Stimulated activated CD8-positive, alpha-beta memory T cell treated with anti-CD3 and anti-CD28 coated beads, Interleukin-4, amount 100 ng/mL, for 1 hour (primary cell): ENCODE measurements at places on chromosomes 2 and 18.

DNA sequence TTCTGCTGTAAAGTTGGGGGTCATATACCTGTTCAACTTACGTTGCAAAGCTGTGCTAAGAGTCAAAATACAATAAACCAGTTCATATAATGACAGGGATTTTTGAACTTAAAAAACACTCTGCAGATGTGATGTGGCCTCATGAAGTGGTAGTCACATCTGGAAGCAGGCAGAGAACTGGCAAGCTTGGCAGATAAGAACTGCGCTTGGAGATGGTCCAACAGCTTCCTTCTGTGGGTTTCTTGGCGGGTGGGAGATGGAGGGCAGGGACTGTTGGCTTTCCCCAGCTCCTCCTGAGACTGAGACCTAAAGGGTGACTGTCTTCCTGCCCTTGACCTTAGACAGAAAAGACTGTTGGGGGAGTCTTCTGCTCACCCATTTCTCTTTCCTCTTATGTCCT lies 140.4 kb downstream of the CTIF start:
- no peak for DNase-seq

GRCh38 chr18:54916507-54916906 lies 42.8 kb downstream of the CCDC68 start:
- no peak for DNase-seq

- DNase-seq: no peak
Measured at GRCh38 chr2:191938779-191939178, 91.9 kb upstream of the CAVIN2 start.

- peak; percentile 16 for DNase-seq
Measured at GRCh38 chr2:42859006-42859552, 66.7 kb upstream of the HAAO start.

- no peak for DNase-seq
Measured at GRCh38 chr18:62713651-62714247, 1.6 kb upstream of the PHLPP1 start.

DNA sequence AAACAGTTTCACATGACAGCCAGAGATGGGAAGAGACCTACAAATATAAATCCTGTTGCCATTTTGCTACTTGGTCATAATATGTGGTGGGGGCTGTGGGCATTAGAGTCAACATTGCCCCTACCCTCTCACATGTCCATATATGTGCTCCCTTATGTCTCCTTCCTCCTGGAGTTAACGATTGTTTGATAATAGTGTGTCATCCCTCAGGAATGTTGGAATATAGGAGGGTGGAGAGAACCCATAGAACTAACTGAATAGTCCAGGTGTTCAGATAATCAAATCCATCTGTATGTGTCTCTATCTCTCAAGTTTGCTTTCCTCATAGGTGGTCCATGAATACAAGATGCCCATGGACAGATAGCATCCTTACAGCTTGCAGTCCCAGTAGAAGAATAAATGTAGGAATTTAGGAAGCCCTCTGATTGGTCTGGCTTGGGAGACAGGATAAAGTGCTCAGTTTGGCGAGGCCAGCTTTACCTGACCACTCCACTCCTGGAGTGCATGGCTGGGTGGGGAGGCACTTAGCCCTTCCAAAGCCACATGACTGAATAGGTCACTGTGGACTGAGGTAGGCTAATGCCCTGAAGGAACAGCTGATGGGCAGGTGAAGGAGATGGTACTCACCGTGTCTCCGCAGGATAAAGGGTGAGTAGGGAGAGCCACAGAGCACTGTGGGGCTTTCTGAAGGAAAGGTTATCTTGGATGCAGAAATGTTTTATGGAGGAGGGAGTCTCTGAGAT lies 166.9 kb downstream of the CDCA7 start:
- no peak for DNase-seq

GRCh38 chr18:31649978-31650719 lies 34.2 kb downstream of the B4GALT6 start:
- no peak for DNase-seq

DNA sequence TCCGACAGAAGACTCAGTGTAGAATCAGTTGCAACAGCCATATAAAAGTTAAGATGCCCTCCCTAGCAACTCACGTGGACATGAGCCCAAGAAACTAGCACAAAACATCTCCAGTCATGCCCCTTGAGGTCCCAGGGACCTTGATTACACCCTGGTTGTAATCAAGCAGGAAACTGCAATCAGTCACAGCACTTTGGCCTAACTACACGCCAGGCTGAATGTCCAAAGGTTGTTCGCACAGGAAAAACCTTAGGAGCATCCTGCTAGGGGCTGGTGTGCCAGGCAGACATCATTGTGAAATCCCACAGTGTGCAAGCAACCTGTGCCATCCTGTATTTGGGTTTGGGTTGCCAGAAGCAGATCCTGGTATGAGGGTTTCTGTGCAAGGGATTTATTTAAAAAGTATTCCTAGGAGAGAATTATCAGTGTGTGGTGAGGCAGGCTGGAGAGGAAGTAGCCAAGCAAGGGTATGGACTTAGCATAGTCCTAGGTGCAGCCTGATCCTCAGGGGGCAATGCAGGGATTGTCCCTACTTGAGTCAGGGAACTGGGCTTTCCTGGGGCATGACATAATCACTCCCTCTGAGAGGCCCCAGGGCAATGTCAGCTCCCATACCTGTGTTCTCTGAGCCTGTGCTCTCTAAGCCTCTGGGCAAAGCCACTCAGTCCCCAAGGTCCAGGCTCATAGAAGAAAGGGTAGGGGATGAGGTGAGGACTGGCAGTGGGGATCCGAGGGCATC lies 17.8 kb upstream of the SULT1C2 start:
- DNase-seq: no peak

DNA sequence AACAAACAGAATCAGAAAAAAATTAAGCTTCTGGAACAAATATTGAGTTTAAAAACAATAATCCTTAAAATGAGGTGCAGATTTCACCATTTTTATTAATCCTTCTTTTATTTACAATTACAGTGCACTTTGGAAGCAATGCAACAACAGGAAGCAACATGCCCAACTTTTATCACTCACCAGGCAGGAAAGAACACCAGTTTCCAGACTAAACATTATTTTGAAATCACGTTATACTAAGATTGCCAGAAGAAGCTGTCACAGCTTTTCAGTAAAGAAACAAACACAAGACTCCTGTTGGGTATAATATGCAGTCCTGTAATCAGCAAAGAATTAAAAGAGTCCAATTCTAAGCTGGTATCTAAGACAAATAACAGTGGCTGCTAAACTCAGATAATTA lies 137.9 kb upstream of the ZC3H15 start:
- DNase-seq: no peak

GRCh38 chr18:74742573-74743243 lies 145.0 kb downstream of the ZNF407 start:
- no peak for DNase-seq

GRCh38 chr2:180222644-180223043 lies 215.5 kb upstream of the CWC22 start:
- DNase-seq: no peak

GRCh38 chr2:99707592-99707991 lies 217.8 kb upstream of the REV1 start:
- DNase-seq: no peak

DNA sequence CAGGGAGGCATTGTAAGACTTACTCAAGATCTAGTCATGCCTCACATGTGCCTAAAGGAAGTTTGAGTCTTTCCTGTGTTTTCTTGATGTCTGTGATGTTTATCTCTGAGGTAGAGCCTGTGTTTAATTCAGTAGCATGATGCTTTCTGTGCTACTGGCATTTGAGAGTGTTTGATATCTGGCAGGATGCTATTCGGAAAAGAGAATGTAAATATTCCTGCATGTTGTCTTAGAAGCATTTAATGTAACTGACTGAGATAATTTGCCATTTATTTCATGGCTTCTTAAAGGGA lies 58.8 kb downstream of the GREB1L start:
- DNase-seq: no peak

DNA sequence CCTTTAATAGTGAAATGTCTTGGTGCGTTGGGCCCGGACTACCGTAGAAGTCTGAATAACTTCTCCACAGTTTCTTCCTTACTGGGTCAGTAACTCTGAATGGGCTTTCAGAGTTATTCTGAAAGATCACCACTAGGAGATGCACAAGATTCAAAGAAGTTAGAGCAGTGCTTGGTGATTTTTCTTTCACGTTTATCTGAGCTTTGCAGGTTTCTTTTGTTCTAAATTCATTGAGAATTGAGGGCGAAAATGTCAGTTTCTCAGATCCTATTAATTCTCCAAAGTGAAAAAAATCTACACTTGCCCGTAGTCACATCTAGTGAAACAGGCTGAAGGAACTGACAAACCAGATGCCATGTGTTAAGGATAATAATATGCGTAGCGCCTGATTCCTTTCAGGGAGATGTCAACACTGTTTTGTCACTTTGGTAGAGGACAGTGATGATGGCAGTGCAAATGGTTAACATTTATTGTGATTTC lies 70.1 kb downstream of the QPCT start:
- DNase-seq: no peak

DNA sequence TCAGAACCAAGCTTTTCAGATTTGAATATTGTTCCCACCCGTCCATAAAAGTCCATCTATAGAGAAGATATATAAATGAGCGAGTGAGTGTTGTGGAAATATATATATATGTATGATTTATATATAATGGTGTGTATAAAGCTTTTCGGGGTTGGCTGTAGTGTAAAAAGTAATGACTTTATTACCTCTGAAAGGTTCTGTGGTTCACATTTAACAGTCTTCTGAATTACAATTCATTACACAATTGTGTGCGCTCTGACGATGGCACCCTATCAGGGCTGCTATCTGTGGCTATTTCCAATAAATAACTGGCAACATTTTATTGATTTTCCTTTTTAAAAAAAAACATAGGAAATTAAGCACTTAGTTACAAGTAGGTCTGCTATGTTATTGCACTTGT lies 2.7 kb upstream of the BCL11A start:
- DNase-seq: no peak

- DNase-seq: no peak
Measured at GRCh38 chr2:121242175-121242875, 42.7 kb downstream of the TFCP2L1 start.

DNA sequence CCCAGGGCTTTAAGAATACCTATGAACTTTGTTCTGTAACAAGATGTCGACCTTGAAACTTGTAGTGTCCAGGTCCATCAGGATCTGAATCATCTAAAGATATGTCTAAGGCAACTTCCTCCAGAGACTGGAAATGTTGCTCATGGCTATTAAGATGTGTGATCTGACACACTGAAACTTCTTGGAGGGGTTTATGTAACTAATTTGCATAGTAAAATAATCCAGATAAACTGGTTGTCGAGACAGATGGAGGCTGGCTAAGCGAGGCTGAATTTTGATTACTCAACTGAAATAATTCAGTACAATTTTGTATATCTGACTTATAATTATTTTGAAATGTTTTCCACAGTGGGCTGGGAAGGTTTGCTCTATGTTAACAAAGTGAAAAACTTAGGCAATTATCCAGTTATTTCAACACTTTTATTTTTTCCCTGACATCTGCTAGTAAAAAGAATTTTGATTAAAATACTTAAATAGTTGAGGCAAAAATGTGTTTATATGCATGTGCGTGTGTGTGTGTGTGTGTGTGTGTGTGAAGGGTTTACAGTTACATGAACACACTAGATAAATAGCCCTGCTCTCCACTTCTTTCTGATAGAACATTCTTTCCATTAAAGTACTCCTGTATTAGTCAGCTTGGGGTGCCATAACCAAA lies 11.4 kb upstream of the MAP3K20 start:
- no peak for DNase-seq

DNA sequence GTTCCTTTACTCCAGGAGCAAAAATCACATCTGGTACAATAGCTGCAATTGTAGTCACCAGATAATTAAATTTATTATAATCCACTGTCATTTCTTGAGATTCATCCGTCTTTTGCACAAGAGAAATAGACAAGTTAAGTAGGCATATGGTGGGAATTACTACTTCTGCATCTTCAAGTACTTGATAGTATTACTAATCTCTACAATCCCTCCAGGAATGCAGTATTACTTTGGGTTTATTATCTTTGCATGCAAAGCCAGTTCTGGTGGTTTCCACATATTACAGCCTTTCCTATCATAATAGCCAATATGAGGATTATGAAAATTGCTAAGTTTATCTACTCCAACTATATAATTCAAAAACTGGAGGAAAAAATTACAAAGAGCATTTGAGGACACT lies 254.1 kb downstream of the IKZF2 start:
- DNase-seq: no peak

- DNase-seq: no peak
Measured at GRCh38 chr2:37984589-37984988, 59.5 kb downstream of the RMDN2 start.

DNA sequence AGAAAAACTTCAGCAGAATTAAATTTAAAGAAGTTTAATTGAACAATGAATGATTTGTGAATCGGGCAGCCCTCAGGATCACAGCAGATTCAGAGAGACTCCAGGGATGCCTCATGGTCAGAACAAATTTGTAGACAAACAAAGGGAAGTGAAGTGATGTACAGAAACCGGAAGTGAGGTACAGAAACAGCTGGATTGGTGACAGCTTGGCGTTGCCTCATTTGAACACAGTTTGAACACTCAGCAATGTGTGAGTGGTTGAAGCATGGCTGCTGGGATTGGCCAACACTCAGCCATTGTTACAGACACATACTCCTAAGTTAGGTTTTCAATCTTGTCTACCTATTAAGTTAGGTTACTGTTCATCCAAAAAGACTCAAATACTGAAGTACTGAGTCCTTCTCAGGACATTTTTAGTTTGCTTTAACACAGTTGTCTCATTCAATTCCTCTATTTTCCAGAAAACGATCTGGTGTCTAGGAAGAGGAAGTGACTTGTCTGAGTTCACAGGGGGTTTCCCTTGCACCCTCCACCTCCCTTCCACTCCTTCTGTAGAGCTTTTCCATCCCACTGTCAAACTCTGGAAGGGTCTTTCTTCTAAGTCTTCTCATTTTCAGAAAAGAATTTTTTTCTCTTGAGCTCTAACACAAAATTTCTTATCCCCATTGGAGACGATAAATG lies 137.9 kb downstream of the SLC4A3 start:
- no peak for DNase-seq

DNA sequence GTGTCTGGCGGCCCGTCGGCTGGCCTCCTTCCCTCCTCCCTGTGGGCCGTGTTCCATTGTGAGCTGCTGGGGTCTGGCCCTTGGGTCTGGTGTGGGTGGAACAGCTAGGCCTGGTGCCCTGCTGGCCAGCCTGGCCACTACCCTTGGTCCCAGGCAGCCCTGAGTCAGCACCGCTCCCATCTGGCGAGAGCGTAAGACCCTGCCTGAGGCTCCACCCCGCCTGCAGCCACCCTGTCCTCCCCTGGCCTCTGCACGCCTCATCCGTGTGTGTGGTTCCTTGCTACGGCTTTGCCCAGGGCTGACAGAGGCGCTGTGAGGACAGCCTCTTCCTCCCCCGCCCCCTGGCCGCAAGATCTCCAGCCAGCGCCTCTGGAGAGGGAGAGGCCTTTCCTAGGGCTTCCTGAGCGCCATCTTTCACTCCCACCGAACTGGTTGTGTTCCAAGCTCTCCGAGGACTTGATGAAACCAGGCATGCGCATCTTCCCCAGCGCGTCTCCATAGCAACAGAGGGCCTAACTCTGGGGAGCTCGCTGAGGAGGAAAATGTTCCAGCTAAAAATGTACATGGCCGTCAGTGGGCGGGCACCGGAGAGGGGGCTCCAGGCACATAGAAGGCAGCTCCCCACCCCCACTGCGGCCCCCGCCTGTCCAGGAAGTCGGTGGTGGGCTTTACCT lies 83.0 kb downstream of the STPG4 start:
- DNase-seq: no peak
